ENCODE measurements at places on chromosomes 4 and X.

DNA sequence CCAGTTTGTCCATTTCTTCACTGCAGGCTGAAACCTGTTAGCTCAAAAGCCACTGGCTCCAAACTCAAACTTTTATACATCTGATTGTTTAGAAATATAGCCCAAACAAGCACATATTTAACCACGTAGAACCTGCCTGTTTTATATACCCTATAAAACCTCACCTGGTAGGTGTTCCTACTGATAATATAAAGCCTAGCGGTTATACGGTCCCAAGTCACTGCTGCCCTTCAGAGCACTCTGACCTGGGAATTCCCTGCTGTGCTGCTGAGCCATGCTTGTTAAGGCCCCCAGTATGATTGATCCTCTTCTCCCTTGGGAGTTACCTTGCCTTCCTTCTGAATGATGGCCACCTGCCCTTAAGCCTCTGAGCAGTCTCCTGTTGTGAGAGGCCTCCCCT lies 432.8 kb upstream of the LCORL start:
- DNase-seq, result no peak

DNA sequence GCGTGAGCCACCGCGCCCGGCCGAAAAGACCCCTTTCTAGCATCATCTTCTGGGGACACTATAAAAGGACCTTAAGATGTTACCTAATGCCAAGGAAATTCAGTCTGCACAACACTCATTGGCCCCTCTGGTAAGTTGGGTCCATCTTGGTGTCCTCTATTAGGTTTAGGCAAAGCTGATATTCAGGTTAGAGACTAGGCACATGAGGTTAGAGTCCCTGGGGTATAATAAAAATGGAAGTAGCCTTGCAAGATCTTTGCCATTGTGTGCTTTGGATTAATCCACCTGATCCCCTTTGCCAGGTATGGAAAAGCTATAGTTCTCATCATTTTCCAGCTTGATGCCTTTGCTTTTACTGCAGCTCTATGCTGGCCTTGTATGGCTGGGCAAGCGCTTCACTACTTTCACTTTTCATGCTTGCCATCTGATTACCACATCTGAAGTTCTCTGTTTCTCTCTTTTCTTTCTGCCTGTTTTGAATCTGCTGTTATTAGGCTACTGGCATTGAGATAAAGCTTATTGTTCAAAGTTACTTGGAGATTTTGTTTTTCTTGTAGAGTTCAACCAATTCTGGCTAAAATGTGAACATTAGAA lies 5.4 kb upstream of the ADH4 start:
- no peak for DNase-seq

DNA sequence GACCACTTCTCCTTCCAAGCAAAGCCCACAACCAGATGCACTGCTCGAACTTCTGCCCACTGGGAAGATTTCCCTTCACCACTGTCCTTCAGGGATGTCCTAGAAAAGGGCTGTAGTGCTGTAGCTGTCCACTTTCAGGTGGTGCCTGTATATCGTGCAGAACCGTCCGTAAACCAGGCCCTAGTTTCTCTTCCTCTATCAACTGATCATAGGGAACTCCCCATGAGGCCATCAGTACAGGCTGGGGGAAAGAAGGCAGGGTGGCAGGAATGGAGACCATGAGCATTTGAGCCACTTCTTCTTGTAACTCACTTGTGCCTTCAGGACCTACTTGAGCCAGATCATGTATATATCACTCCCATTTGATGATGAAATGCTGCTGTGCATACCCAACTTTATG lies 57.3 kb upstream of the FAM9B start:
- DNase-seq, result no peak

DNA sequence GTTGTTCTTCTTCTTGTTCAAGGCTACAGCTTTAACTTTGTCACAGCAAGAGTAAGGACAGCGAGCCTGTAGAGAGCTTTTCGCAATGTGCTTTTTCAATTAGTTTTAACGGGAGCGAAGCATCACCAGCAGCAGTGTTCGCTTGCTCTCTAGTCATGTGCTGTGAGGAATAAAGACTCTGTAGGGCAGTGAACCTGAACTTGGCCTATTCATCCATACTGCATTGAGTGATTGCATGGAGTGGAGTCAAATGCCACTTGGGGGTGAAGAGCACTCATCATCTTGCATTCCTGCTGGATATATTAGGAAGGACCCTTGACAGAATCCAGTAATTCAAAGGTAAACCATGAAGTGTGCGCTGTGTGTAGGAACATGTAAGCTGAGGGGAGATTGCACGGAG lies 240.0 kb downstream of the FRMPD4 start:
- DNase-seq, result no peak

GRCh38 chr4:159369256-159369655 lies 266.4 kb downstream of the RAPGEF2 start:
- no peak for DNase-seq

GRCh38 chr4:7474320-7474719 lies 39.6 kb upstream of the PSAPL1 start:
- DNase-seq, result no peak

DNA sequence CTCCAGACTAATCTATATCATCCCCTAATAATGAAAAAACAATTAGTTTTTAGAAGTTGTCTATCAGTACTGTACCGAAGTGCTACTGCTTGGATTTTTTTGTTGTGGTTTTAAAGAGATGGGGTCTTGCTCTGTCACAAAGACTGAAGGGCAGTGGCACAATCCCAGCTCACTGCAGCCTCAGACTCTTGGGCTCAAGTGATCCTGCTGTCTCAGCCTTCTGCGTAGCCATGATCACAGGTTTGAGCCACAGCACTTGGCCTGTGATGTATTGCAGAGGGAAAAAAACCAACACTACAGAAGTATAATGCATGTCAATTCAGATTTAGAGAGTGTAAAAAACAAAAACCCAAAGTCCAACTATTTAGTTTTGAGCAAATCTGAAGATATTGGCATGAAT lies 875.0 kb downstream of the ADGRL3 start:
- no peak for DNase-seq

DNA sequence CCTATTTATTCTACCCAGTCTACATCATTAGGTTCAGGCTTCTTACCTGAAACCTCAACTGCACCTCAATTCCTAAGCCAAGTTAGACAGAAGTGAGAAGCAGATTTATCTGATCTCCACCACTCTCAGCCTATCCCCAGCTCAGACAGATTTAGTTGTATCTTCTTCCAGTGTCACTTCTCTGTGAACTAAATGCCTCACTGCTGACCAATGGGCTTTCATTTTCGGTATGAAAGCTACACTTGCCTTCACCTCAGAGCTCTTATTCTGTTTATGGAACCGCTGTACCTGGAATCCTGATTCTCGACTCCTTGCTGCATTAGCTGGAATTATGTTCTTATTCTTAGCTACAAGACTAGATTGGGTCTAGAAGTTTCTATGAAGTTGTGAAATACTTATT lies 833.2 kb downstream of the CCSER1 start:
- DNase-seq, result no peak

GRCh38 chr4:17930256-17930655 lies 91.3 kb downstream of the LCORL start:
- no peak for DNase-seq

- DNase-seq, result no peak
These were observed 111.9 kb upstream of the PPARGC1A start for GRCh38 chr4:24001486-24002329.

Data from stimulated activated naive CD8-positive, alpha-beta T cell treated with anti-CD3 and anti-CD28 coated beads, Interleukin-15, amount 100 ng/mL, for 72 hours (primary cell).